SJSA1 (cell line): ENCODE measurements at places on chromosomes 6 and 20. TPM values are rescaled to one million over a fixed set of nuclear protein-coding genes. Genes with fewer than 3 reads are reported as not detected.

CYP39A1 gene
- total RNA-seq, result 1.6 and 2.1 TPM in 2 replicates

GRCh38 chr20:25207960-25208534, 12.5 kb downstream of the ENTPD6 start:
- DNase-seq, result no peak
- H3K36me3 ChIP-seq, result peaks cover 48% of the 10 kb centered on the region
- no peak overlapping the region for H3K27ac ChIP-seq
- no peaks in the 10 kb centered on the region for H3K27me3 ChIP-seq
- peaks cover 5% of the 10 kb centered on the region; the same call in 1 of the 2 replicates for H3K4me1 ChIP-seq
- H3K4me3 ChIP-seq, result no peak overlapping the region

DNA sequence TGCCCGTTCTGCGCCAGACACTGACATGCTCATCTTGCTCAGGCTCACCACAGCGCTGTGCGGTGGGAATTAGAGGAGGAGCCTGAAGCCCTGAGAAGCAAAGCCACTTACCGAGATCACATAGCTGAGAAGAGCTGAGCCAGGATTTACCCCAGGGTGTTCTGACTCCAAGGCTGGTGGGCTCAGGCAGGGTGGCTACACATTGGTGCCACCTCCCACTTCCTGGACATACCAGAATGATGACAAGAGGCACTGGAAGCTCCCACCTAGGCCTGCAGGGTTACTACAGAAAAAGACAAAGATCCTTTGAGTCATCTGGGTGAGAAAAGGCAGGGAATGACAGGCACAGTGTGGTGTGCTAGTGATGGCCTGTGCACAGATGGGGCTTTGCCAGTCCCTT, 24.4 kb upstream of the FKBP1A start:
- no peaks in the 10 kb centered on the region for H3K36me3 ChIP-seq
- peaks cover 32% of the 10 kb centered on the region for H3K4me1 ChIP-seq
- H3K4me3 ChIP-seq, result no peak overlapping the region
- DNase-seq, result peak; percentile 92
- H3K27me3 ChIP-seq, result no peaks in the 10 kb centered on the region

DNA sequence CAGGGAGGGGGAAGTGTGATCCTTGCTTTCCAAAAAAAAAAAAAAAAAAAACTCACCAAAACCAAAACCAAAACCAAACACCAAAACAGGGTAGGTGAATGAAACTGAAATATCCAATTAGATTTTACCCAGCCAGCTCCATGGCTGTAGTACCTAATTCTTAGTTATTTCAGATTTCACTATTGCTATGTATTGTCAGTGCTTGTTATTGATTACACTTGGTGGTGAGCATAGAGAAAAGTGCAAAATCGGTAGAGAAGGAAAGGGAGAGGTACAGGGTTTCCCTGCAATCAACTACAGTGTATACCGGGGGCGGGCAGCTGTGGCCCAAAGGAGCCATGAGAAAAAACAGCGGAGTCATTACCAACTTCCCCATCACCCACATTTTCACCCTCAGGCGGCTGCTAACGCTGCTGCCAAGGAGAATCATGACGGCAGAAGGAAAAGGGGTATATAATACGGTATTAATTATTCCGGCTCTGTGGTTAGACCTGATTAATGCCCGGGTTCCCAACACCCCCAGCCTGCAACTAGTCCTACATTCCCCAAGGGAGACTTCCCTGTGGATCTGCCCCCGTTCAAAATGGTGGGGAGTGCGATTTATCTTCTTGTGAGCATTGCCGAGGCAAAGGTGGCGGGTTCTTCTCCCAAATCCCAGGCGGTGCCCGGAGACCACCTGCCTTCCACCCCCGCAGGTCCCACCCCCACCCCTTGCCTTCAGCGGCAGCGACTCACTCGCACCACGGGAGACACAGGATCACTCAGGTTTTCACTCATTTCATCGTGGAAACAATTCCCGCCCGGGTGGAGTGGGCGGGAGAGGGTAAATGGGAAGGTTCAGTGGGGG, at the start of gene C6orf62:
Gene C6orf62, minus strand, starts transcription at position 30 of the 847 bp plus-strand sequence. CDS start 486 bp downstream, outside the sequence.
- H3K4me1 ChIP-seq, result peaks cover 16% of the 10 kb centered on the region
- H3K27ac ChIP-seq, result peak within 1 kb of the TSS; percentile 98
- peaks cover 55% of the 10 kb centered on the region for H3K36me3 ChIP-seq
- DNase-seq, result no peak

- H3K27me3 ChIP-seq, result peaks cover 43% of the 10 kb centered on the region
- no peak overlapping the region for H3K4me3 ChIP-seq
- H3K27ac ChIP-seq, result no peak overlapping the region
- H3K4me1 ChIP-seq, result no peaks in the 10 kb centered on the region
Measured at GRCh38 chr20:20360464-20360863, 7.4 kb upstream of the INSM1 start.

DNA sequence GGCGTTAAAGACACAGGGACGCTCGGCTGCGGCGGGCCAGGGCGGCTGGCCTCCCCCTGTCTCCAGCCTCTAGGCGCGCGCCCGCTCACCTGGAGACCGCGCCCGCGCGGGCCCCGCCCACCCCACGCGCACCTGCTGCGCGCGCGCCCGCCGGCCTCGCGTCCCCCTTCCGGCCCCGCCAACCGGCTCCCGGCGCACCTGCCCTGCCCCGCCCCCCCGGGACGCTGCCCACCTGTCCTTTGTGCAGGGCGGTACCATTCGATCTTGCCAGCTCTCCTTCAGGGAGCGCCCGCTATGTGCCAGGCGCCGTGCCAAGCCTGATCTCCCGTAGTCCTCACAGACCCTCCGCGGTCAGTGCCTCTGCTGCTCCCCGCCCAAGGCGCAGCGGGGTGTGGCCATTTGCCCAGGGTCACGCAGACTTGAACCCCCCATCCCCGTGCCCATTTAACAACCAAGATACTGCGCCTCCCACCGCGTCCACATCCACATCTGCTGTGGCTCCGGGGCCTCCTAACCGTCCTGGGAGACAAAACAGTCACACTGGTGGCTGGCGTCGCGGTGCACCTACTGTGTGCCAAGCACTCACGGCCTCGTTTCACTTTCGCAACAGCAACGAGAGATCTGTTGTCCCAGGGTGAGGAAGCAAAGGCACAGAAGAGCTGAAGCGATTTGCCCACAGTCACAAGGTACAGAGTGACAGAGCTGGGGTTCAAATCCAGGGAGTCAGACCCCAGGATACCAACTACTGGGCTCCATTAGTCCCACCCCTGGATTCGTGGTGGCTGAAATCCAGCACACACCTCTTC, 48.1 kb downstream of the NOL4L start:
- no peak for DNase-seq
- H3K27me3 ChIP-seq, result no peaks in the 10 kb centered on the region
- no peaks in the 10 kb centered on the region for H3K36me3 ChIP-seq
- peaks cover 5% of the 10 kb centered on the region; the same call in 1 of the 2 replicates for H3K4me1 ChIP-seq
- H3K27ac ChIP-seq, result no peak overlapping the region
